ENCODE measurements at places on chromosomes 12 and 14. TPM values are rescaled to one million over a fixed set of nuclear protein-coding genes. Genes with fewer than 3 reads are reported as not detected.

The TAS2R14 gene
- 5.7 TPM for total RNA-seq

The COX8C gene
- not detected for total RNA-seq

The VDR gene
- 89.5 TPM for total RNA-seq

The PTGER2 gene
- total RNA-seq = 0.49 TPM

The AMDHD1 gene
- 0.67 TPM for total RNA-seq

The KSR2 gene
- total RNA-seq = 0.08 TPM

The LLPH gene
- 3.0 TPM for total RNA-seq

The FLRT2 gene
- total RNA-seq = 33.2 TPM

- DNase-seq = no peak
Observed at GRCh38 chr12:2125651-2126522, 73.1 kb downstream of the CACNA1C start.

- DNase-seq = no peak
Observed at GRCh38 chr14:89674936-89675335, 257.9 kb upstream of the FOXN3 start.

DNA sequence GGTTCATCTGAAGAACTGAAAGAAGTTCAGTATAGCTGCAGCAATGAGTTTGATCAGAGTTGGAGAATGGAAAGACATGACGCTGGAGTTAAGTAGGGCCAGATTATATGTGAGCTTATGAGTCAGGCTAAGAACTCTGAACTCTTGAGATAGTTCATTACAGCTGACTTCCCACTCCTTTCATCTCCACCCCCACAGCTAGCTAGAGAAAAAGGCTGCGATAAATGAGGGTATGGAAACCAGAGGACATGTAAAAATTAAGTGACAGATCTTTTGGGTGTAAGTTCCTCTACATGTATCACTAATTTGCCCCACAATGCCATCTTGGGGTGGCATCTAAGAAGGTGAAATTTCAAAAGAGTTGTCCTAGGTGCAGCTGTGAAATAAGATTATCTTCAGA, 28.6 kb downstream of the PYM1 start:
- no peak for DNase-seq

GRCh38 chr14:60723116-60723906, 840 bp downstream of the SIX4 start:
- DNase-seq = peak; percentile 66

DNA sequence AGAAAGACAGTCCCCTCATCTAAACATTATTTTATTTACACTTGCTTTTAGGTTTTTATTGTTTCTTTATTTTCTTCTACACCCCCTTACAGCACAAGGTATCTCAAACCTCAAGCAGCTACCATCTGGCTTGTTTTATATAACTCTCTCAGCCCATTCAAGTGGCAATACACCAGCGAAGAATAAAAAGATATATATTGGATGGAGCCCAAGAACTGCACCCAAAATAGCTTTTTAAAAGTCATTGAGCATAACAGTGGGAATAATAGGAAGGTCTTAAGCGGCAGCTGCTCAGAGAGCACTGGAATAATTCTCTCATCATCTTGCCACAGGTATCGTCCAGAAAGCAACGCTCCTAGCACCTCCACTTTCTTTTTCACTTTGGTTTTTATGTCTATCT, 322.5 kb downstream of the SYT1 start:
- DNase-seq = no peak

- DNase-seq = no peak
Observed at GRCh38 chr14:30888480-30889243, 14.3 kb downstream of the COCH start.

DNA sequence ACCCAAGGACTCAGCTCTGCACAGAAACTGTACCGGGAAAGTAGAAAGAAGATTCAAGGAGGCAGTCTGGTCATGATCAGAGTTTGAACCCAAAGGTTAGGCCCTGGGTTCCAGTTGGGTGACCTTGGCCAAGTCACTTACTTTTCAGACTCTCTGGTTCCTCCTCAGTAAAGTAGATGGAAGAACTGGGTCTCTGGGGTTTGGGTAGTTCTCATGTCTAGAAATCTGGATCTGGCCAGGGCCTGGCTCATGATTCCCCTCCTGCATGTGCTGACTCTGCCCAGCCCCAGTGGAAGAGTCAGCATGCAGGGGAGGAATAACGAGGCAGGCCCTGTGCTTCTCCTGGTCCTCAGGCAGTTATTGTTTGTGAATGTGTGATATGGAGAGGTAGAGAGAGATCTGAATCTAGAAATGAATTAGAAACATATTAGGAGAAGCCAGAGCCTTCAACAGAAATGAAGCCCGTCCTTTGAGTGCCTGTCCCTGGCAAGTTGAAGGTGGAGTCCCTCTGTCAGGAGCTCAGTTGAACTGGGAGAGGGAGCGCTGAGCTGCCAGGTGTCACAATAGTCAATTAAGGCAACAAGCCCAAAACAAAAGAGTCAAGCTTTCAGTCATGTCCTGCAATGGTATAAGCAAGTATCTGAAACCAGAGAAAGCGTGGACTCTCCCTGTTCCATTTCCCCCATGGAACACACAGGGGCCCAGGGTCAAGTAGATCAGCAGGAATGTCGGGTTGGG, 131.3 kb upstream of the HIF1A start:
- DNase-seq = no peak

DNA sequence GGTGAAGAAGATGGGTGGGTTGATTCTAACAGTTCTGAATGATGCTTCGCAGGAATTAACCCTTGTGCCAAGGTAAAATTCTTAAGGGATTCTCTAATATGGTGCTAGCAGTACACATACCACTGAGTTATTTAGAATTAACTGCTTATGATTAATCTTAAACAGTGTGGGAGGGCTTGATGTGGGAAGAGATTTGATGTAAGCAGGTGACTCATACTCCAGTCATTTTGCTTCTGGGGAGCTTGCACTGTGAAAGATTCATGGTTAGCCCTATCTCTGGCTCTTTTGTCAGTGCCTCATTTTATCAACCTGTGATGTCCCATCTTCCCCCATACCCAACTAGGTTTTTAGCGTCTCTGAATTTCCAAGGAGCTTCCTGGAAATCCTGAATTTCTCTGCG, 83.8 kb downstream of the NRXN3 start:
- DNase-seq = peak; percentile 63

- DNase-seq = no peak
Observed at GRCh38 chr14:55128386-55129085, 516 bp upstream of the LGALS3 start.

DNA sequence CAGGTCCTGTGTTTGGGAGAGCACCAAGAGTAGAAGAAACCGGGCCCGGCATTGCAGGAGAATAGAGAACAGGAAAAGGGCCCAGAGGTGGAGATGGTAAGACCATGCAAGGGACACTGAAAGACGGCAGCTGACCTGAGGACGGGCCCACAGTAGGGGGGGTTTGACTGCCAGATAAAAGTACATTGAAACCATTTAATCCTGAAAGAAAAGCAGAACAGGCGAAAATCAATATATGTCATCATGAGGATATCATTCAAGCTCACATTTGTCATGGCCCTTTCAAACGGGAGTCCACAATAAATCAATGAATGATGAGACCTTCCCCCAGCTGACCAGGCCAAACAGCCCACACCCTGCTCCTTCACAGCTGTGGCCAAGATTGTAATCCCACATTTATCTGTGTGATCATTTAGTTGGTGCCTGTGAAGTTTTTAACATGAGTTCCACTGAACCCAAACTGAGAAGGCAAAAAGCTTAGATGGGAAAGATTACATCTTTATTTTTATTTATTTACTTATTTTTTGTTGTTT, 39.5 kb downstream of the E2F7 start:
- no peak for DNase-seq

GRCh38 chr12:111429828-111430432, 24.2 kb downstream of the SH2B3 start:
- DNase-seq = no peak

DNA sequence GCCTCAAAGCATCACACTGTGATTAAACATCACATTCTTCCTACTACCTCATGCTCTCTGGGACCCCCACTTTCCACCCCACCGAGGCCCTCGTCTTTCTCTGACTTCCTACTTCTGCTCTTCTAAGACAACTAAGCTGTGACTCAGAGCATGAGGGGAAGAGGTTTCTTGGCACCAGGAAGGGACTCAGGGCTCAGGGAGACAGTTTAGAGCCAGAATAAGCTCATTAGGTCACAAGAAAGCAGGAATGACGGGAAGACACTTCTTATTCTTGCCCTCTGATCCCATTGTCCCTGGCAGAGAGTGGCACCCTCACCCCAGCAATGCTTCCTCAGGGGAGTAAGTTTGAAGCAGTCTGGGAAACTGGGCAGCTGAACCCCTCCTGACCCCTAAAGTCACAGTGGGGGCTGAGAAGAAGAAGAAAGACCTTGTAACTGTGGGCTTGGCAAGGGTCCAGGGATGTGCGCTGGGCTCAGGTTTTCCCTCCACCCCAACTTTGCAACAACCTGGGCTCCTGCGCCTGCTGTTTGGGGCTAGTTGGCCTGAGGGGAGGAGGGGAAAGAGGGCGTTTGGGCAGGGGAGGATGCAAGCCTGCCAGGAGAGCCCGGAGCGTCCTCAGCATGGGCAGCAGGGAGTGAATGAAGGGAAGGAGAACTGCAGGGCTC, 64.6 kb upstream of the ACTN1 start:
- DNase-seq = no peak

GRCh38 chr12:98208816-98209215, 306.6 kb upstream of the TMPO start:
- no peak for DNase-seq

DNA sequence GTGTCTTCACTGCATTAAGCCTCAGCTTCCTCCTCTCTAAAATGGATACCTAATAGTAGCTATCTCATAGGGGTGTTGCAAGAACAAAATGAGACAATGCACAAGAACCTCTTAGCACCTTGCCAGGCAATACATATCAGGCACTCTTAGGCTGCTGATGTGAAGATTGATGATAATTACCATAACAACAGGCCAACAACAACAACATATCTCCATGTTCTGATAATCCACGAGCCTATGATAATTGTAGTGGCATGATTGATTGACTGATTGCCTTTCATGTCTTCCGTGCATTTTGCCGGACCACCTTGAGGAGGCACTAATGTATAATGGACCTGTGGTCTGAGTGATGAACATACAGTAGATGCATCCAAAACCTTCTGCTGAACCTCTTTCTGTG, 50.7 kb upstream of the WSCD2 start:
- DNase-seq = no peak

- DNase-seq = no peak
Observed at GRCh38 chr12:116661341-116661740, 76.5 kb downstream of the SPRING1 start.

DNA sequence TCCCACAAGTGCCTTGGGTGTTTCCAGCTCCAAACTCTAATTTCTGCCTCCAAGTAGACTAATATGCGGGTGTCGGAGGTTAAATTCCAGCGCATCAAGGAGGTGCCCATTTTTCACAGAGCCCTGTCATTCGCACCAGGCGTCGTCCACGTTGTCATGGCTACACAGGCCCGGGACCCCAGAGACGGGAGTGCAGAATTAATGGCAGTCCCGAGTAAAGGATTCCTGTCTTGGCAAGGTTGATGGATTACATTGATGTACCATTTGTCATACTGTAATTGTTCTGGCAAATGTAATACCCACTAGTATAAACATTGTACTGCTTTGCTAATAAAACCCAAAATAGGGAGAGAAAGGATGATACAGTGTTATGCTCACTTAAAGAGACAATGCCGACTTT, 222.9 kb upstream of the MYL2 start:
- no peak for DNase-seq

DNA sequence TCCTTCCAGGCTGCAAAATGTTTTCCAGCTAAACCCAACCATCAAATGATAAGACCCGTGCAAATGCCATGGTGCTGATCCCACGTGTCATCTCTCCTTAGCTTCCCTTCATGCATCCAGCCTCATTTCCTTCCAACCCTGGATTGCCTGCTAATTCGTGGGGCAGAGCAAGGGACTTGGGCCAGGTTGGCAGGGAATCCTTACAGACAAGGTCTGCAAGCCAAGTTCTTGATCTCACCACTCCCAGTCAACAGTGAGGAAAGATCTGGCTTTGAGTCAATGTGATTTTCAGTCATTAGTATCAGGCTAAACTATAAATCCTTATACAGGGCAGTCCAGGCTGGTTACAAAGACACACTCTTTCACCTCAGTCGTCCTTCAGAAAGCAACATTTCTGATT, 150.9 kb downstream of the ANO2 start:
- DNase-seq = no peak

GRCh38 chr14:59103396-59103795, 85.1 kb upstream of the DAAM1 start:
- peak; percentile 12 for DNase-seq

- no peak for DNase-seq
Observed at GRCh38 chr12:58296863-58297262, 355.5 kb downstream of the ATP23 start.

DNA sequence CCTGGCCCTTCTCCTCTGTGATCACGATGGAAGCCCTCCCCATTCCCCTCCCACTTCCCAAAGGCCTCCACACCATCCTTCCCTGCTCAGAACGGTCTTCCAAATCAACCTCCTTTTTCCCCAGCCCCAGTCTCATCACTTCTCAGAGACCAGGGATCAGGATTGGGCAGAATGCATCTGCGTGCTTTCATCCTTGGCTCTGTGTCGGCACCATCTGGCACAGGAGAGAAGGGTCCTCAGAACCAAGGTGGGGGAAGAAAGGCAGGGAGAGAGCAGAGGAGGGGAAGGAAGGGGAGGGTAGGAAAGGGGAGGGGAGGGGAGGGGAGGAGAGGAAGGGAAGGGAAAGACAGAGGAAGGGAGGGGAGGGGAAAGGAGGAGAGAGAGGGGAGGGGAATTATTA, 52.4 kb upstream of the FICD start:
- no peak for DNase-seq

- DNase-seq = peak; percentile 42
Observed at GRCh38 chr12:57803319-57803893, 15.1 kb downstream of the AVIL start.

Data from mammary epithelial cell (primary cell).